ENCODE measurements at places on chromosomes 1 and 21.

DNA sequence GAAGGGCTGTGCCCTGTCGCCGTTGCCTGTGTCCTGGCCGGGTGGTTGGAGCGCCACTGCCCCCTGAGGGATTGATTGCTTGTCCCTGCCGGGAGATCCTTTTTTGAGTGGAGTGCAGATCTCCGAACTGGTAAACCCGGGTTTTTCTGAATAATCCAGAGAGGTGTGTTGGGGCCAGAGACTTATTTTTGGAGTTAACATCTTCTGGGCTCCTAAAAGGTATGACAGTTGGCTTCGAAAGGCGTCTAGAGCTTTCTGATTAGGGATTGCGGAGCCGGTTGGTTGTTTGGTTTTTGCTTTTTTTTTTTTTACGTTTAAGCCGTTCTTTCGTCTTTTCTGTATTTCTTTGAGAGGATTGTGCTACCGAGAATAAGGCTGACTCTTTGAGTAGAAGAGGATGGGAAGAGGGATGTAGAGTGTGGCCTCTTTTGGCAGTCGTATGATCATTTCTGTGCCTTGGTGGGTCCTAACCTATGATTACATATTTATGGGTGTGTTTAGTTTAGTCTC is 756 bp downstream of the RLF start:
- DNase-seq = no peak

GRCh38 chr1:162599451-162599850 is 32.8 kb upstream of the DDR2 start:
- DNase-seq = no peak

GRCh38 chr21:42471716-42472330 is 24.2 kb downstream of the RSPH1 start:
- DNase-seq = no peak

DNA sequence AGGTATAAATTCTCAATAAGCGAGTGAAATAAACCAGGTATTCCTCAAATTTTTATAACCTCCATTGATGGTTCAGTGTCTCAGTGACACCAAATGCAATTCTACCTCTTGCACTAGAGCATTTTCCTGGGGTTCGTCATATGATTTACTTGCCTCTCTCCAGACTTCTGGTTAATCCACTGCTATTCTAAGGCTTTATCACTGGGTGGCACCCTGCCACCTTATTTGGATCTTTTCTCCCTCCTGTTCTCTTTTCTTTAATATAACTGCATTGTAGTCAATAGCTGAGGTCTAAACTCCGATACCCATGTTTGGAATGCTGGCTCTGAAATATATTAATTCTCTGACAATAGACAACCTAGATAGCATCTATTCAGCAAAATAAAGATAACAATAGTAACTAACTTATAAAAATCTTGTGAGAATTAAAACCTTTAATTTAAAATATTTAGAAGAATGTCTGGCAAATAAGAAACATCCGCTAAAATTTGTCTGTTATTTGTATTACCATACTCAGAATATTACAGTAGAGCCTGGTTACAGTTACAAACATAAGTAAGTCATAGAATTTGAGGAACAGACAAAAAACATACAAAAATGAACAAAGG is 436.4 kb downstream of the PLA2G4A start:
- DNase-seq = peak; percentile 15

DNA sequence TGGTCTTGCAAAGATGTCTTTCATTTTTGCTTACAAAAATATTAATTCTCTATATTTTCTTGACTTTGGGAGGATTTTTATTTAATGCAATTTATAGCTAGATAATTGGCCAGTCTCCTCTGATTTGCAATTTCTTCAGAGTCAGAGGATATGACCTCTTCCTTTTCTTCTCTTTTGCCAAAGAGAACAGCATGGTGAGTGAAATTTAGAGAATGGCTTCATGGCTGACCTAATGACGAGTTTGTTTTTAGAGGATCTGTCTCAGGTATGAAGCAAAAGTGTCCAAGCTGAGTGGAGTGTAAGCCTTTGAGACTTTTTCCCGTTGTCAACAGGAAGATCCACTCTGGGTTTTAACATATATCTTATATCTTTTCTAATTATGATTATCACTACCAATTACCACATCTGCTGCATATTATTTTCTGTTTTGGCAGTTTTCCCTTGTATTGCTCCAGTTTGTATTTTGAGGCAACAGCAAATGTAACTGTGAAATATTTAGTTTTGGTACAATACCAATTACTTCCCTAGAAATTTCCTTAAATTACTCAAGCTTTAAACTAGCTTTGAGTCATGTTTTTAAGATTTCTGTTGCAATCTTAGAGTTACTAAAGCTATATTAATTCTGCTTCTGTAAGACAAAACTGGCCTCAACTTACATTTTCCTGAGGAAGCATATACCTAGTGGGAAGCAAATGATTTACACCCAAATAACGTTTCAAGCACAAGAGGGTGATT is 332.8 kb upstream of the ZRANB2 start:
- DNase-seq = no peak

GRCh38 chr1:51559064-51559500 is 40.0 kb upstream of the EPS15 start:
- DNase-seq = no peak

- DNase-seq = no peak
These were observed 74.4 kb downstream of the PTPRU start for GRCh38 chr1:29310616-29311180.

GRCh38 chr1:6071219-6071618 is 25.5 kb downstream of the KCNAB2 start:
- no peak for DNase-seq

GRCh38 chr1:219086956-219087469 is 86.7 kb upstream of the LYPLAL1 start:
- DNase-seq = no peak

DNA sequence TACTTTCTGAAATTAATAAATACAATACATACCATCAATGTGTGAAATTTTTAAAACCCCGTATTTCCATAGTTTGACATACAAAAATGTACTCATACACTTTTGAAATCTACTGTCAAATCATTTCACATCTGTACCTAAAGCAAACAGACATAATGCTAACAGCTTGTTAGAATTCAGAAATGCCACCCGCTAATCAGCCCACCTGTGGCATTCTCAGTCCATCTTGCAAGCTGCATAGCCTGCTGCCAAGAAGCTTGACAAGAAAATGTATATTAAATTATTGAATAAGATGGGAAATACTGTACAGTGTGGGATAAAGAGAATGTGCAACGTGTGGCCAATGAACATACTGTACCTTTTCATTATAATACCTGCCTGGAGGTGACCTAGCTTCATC is 55.1 kb downstream of the ZBTB18 start:
- no peak for DNase-seq

DNA sequence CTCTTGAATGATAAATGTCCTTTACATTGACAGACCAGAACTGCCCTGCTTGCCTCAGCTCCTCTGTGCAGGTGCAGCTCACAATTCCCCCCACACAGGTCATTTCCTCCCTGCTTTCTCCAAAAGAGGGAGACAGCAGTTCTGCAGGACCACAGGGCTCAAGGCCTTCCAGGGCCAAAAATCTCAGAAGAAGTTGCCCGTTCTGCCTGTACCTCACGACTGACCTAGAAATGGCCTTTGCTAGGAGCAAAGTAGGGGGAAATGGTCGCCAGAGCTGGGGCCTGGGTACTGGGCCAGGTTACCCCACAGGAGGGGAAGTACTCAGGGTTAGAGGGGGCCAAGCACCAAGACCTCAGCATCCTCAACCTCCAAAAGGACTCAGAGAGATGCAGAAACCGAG is 11.1 kb downstream of the RNU1-2 start:
- no peak for DNase-seq

Measured in C1 segment of cervical spinal cord (tissue), 14 donors.